Stomach (tissue), 19 donors: ENCODE measurements at places on chromosomes 12 and 14. TPM values are rescaled to one million over a fixed set of nuclear protein-coding genes. Genes with fewer than 3 reads are reported as not detected.

GRCh38 chr12:88035907-88036289 is 6.7 kb upstream of the C12orf50 start:
- no peak for DNase-seq

DNA sequence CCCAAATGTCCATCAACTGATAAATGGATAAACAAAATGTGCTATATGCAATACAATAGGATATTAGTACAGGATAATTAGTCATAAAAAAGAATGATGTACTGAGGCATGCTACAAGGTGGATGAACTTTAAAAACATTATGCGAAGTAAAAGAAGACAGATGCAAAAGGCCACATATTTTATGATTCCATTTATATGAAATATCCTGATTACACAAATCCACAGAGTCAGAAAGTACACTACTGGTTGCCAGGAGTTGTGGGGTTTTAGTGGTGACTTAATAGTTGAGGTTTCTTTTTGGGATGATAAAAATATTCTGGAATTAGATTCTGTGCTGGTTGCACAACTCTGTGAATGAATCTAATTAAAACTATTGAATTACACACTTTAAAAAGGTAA is 12.6 kb downstream of the TRIM9 start:
- no peak for DNase-seq

DNA sequence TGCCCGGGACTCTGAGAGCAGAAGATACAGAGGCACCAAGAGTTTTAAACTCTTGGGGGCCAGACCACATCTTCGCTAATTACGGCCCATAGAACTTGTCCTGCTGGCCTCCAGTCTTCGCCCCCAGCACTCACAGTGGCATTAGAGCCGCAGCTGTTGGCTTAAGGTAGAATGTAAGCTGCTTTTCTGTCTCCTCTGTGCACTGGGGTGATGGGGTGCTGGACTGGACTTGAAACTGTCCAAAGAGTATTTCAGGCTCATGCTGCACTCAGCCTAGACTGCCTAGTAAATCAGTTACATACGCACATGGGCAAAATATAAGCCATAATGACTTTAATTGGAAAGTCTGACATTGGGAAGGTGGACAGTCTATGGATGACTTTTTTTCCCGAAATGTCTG is 29.0 kb downstream of the YY1 start:
- no peak for DNase-seq

GRCh38 chr12:109098651-109099050 is 1.3 kb downstream of the UNG start:
- no peak for DNase-seq

DNA sequence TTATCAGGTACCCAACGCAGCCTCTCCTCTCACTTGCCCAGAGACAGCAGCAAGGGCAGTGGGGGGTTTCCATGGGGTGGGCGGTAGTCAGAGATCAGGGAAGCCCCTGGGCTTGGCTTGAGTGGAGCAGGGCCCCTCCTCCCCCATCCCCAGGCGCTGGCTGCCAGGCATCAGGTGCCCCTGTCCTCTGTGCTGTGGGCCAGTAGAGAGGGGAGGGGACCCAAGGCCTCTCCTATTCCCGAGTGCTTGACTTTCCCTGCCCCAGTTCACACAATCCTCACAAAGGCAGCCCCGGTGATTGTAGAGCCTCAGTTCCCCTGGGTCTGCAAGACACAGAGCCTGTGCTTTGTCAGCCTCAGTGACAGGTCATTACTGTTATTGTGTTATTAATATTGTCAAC is 57.7 kb downstream of the MVK start:
- no peak for DNase-seq

DNA sequence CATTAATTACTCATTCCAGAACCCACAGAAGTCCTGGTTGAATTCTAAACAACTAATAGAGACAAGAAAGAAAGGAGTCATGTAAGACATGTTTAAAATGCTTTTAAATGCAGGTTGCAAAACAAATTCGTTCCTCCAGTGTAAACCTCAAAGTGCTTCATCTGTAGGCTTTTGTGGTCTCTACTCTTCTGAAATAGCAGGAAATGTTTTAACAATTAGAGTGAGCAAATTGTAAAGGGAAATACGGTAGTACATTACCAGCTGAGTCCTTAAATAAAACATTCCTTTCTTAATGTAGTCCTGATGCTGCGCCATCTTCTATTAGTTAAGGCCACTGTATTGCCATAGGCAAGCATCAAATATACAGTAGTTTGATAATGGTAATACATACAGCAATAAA is 1934.2 kb upstream of the SEL1L start:
- DNase-seq: no peak

DNA sequence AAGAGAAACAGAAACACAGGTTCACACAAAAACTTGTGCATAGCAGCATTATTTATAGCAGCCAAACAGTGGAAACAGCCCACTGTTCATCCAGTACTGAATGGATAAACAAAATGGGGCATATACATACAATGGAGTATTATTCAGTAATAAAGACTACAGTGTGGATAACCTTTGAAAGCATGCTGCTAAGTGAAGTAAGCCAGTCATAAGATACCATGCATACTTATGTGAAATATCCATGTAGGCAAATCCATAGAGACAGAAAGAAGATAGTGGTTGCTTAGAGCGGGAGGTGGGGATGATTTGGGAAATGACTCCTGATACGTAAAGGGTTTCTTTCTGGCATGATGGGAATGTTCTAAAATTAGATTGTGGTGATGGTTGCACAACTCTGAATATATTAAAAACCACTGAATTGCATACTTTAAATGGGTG is 99.4 kb downstream of the CRADD start:
- no peak for DNase-seq

DNA sequence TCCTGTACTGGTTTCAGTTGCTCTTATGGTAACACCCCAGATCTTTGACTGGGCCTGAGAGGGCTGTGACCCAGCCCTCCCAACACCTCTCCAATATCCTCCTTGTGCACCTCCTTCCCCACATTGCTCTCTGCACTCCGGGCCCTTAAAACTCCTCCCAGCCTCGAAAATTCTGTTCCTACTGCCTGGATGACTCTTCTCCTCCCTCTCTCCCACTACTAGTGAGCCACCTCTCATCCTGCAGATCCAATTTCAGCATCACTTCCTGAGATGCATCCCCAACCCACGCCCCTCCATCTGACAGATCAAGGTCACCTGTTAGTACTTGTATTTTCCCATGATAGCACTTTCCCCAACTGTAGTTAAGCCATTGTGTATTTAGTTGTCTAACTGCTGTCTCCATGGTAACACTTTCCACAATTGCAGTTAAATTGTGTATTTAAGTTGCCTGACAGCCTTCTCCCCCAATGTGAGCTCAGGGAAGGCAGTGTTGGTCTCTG is 11.5 kb upstream of the NT5DC3 start:
- no peak for DNase-seq

DNA sequence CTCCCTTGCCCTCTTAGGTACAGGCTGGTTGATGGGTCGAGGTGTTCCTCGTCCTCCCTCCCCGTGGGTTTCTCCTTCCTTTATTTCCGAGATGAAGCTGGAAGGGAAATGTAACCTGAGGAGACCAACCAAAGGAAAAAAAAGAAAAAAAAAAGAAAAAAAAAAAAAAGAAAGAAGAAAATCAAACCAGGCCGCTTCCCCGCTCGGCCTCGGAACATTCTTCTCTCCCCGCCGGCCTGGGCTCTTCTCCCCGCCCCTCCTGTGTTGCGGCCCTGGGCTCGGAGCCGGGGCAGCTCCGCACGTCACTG is 1.6 kb upstream of the NFATC4 start:
- DNase-seq: no peak

GRCh38 chr12:96907671-96908422 is 790 bp downstream of the NEDD1 start:
- DNase-seq: no peak

- DNase-seq: no peak
Observed at GRCh38 chr12:24880732-24881131, 68.2 kb downstream of the BCAT1 start.

DNA sequence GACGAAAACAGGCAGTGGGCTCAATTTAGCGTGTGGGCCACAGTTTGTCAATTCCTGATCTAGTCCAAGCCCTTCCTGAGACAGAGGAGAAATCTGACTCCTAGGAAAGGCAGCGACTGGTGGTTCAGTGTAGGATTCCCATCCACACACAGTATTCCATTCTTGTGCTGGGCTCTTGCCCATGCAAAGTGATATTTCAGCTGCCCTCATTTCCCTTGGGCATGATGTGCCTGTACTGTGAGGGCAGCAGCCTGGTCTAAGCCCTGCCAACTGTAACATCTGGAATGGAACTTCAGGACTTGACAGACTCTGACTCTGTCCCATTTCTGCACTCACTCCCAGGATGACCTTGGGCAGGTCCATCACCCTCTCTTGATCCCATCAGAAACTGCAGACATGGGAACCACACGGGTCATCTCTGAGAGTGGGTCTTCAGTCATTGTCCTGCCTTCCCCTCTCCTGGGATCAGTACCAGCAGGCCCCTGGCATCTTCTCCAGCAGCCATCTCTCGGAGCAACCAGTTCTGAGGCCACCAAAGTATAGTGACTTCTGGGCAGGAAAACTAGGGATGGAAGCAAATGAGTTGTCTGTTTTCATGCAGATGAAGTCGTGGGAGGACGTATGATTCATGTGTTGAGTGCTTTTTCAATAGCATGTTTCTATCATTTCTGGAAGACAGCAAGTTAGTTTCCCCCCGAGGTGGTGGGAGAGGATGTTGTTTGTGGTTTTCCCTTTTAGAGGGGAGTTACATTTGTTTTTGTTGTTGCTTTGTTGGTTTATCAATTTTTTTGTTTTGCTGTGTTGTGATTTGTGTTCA is 54.2 kb upstream of the BCL2L14 start:
- no peak for DNase-seq

DNA sequence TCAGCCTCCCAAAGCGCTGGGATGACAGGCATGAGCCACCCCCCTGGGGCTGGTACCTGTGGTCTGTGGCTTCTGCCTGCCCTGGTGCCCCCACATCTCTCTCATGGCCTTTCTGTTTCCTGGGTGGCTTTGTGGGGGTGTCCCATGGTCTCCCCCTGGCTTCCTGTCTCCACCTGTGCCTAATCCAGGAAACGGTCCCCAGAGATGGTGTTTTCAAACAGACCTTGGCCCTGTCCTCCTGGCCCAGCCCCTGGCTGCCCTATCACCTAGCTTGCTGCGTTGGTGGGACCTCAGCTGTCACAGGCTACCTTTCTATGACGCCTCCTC is 18.1 kb downstream of the MEG3 start:
- DNase-seq: no peak

DNA sequence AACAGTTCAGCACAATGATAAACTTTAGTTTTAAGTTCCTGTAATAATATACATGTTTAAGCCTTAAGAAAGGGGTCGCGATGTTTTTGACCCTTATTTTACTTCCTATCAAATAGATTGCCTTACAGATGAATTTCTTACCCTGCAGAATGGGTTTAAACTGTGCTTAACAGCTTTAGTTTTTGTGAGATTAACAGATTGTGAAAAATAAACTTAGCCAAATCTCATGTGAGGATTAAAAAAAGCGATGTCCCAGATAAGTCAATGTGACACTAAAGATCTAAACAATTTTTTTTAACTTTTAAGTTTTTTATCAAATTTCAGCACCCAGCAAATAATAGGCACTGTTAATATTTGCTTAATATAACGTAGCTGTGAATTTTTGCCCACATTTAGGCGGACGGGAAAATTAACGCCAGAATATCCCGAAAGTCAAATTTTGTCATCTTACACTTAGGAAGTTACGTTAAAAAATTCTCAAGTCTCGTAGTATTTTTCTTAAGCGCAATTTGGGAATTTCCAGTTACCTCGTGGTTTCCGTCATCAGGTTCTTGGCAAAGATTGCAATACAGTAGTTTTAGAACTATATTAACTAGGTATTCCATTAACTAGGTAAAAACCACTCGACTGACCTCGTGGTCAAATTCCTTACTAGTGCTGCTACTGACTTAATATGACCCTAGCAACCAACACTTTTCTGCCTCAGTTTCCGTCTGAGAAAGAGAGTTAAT is 1.2 kb downstream of the HNRNPC start:
- DNase-seq: no peak

DNA sequence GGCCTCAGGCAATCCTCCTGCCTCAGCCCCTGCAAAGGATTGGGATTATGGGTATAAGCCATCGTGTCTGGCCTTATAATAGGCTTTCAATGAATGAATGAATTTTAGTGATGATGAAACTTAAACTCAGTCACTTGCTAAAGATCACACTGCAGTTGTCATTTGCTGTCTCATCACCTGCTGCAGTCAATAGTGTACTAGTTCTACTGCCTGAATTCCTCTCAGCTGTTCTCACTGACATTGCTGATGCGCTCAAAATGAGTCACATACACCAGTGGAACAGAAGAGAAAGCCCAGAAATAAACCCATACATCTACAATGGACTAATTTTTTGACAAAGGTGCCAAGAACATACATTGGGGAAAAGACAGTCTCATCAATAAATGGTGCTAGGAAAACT is 5.6 kb upstream of the SYNJ2BP start:
- no peak for DNase-seq

- DNase-seq: no peak
Observed at GRCh38 chr12:87117526-87117925, 861.3 kb upstream of the MGAT4C start.

- peak; percentile 69 for DNase-seq
Observed at GRCh38 chr12:65121049-65121955, at the start of gene WIF1. WIF1 (minus strand) TSS chr12:65121305; CDS start chr12:65121191, 114 bp downstream.

- DNase-seq: no peak
Observed at GRCh38 chr12:83664650-83665049, 977.9 kb downstream of the TMTC2 start.

DNA sequence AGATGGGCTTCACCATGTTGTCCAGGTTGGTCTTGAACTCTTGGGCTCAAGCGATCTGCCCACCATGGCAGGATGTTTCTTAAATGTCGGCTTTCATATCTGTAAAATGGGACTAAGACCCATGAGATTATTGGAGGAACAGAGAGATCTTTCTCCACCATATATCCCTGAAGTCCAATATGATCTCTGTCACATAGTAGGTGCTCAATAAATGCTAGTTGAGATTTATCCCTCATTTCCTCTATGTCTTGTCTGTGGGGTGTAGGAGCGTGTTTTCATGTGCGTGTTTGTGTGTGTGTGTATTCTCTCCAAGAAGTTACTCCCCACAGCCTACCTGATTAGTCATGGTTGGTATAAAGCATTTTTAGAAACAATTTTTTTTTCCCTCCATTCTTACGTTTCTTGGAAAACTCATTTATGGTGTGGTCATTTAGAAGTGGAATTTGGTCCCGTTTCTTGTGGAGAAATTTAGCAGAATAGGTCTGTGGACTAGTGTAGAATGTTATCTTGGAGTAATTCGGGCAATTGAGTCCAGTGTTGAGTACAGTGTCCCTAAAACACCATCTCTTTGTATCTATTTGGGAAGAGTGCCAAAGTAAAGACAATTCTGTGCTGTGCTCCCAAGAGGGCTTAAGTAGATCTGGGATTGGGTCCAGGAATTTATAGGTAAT is 4.3 kb downstream of the STRAP start:
- no peak for DNase-seq

Gene TEX52
- total RNA-seq: not detected

Gene AICDA
- total RNA-seq: not detected

Gene LRP1-AS
- not detected for total RNA-seq

Gene PELI2
- 24.0 TPM for total RNA-seq

Gene STXBP6
- total RNA-seq: 25.5 TPM

Gene CMA1
- not detected for total RNA-seq

Gene FITM1
- total RNA-seq: not detected

Gene ANKRD52
- 2.3 TPM for total RNA-seq

Gene ZC2HC1C
- 0.37 TPM for total RNA-seq
